ENCODE measurements at places on chromosomes 6 and 20. TPM values are rescaled to one million over a fixed set of nuclear protein-coding genes. Genes with fewer than 3 reads are reported as not detected.

DNA sequence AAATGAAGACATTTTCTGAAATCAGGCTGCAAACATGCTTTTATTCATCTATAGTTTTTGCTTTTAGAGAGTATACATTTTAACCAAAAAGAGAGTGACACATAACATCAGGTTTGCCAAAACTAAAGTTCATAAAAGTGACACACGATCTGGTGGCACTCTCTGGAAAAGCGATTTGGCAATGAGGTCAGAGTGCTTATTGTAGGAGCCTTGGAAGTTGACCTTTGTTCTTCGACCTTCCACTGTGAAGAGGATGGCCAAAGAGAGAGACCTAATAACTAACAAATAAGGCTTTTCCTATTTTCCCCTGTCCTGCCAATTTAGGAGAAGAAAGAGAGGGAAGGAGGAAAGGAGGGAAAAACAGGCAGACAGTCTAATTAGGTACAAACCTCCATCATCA lies 230.1 kb downstream of the SIM1 start:
- no peak for DNase-seq

DNA sequence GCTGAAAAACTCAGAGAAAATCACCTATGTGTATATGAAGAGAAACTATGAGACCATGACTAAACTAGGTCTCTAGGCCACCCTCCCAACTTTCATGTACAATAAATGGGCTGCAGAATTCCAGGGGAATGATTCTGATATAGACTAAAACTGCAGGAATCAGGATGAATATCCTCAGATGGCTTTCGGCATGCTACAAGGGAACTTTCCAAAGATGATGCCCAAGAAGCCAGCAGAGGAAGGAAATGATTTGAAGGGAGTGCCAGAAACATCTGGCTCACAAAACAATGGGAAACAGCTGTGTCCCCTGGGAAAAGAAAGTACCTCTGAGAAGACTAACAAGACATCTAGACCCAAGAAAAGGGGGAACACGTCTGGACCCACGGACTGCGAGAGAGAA lies 41.1 kb downstream of the PLN start:
- DNase-seq: peak; percentile 7

DUSP15 gene
- polyA plus RNA-seq: not detected

GRCh38 chr6:39470506-39470905 lies 148.0 kb upstream of the KCNK16 start:
- no peak for DNase-seq

DNA sequence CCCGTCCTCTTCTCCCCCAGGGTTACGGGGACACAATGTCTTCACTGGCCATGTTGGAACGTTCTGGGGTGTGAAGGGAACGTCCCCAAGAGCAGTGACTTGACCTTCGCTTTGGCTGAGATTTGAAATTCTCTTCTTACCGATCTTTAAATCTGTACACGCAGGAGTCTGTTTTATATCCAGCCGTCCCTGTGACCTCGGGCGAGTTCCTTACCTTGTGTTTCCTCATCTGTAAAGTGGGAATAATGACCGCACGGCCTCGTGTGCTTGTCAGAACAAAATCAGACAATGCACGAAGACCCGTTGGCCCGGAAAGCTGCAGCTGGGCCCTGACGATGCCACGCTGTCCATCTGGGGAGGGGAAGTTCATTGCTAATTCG lies 454.3 kb downstream of the PREX1 start:
- no peak for DNase-seq

DNA sequence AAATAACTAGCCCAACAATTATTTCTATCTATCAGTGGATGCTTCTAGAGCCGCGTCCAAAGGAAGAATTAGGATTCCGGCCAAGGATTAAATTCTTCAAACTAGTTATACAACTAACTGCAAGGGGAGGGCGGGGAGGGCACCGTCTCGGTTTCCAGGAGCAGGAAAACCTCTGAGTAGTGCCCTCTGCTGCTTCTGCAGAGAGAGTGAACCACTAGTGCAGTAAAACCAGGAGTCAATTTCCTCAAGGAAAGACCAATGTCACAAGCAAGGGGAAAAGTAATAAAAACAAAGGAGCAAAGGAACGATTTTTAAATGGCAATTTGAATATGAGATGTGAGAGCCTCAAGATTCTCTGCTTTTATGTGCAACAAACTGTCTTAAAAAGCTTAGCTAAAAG lies 16.5 kb upstream of the UBE2J1 start:
- peak; percentile 46 for DNase-seq

DNA sequence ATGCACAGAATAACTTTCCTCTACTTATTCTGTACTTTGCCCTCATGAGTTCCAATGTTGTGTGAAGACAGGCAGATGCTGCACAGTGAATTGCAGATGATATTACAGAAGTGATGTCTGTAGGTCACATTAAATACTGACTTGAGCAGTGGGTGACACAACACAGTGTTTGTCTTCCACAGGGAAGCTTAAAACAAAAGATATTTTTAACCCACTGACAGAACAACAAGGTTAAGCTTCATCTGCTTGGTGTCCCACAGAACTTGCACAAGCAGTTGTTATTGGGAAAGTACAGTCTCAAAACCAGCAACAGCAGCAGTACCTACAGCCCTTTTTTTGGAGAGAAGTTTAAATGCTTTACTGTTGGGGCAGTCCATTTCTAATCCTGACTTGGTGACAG lies 10.5 kb downstream of the SUMO4 start:
- no peak for DNase-seq

GRCh38 chr6:4649728-4650127 lies 126.5 kb upstream of the CDYL start:
- DNase-seq: peak; percentile 54

- DNase-seq: no peak
These were observed 4.9 kb downstream of the PREX1 start for GRCh38 chr20:48822879-48823385.

ADGRG6 gene
- 10.0 TPM for polyA plus RNA-seq

LY6G6C gene
- not detected for polyA plus RNA-seq

DHX35 gene
- polyA plus RNA-seq: 12.5 TPM

- DNase-seq: no peak
These were observed 326.6 kb upstream of the JAG1 start for GRCh38 chr20:11000416-11000815.

GRCh38 chr20:63208346-63208909 lies 7.5 kb downstream of the YTHDF1 start:
- no peak for DNase-seq

LPIN3 gene
- polyA plus RNA-seq: 6.1 TPM

DNA sequence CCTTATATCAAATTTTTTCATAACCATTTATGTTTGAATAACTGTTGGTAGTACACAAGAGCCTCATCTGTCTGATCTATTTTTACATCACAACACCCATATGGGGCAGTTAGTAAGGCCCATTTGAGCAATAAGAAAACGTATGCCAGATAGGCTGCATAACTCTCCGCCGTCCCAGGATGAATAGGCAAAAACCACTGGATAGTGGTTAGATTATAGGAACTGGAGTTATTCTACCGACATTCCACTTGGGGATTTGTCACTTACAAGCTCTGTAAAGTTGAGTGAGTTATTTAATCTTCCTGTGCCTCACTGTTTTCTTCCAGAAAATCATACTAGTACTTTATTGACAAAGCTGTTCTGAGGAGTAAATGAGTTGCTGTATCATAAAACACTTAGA lies 881.9 kb downstream of the QKI start:
- DNase-seq: no peak

GRCh38 chr20:19867940-19868371 lies 109.9 kb downstream of the RIN2 start:
- no peak for DNase-seq

GRCh38 chr6:155466539-155466938 lies 10.9 kb upstream of the NOX3 start:
- no peak for DNase-seq

CDH4 gene
- polyA plus RNA-seq: 3.5 TPM

SLC32A1 gene
- not detected for polyA plus RNA-seq

DNA sequence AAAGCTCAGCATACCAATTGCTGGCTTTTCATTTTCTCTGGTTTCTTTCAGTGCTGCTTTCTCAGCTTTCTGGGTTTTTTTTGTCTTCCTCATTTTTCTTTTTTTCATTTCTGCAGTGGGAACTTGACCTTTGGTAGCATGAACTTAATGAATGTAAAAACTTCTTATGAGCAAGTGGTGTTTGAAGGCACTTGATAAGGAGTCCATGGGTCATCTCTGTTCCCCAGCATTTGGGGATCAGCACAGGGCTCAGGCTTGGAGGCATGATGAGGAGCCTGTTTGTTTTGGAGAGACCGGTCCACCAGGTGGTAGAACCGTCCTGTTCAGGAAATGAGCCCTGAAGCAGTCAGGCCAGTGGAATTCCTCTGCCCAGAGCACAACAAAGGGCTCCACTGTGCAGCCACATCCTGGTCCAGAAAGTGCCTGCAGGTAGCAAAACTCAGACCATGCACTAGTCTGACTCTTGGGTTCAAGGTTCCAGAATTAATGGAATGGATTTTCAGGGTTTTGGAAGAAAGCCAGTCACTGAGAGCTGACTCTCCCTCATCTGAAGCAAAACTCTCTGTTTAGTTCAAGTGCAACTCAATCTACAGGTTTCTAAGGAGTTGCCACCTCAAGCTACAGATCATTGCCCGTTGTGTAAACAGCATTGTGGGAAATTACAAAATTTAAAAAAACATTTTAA lies 52.3 kb upstream of the ADGRF1 start:
- DNase-seq: peak; percentile 13

GRCh38 chr6:13553646-13554045 lies 20.8 kb upstream of the SIRT5 start:
- DNase-seq: no peak

MAN1A1 gene
- polyA plus RNA-seq: 6.4 TPM

HCRTR2 gene
- polyA plus RNA-seq: not detected
